ENCODE measurements at places on chromosomes 1 and 21. TPM values are rescaled to one million over a fixed set of nuclear protein-coding genes. Genes with fewer than 3 reads are reported as not detected.

DNA sequence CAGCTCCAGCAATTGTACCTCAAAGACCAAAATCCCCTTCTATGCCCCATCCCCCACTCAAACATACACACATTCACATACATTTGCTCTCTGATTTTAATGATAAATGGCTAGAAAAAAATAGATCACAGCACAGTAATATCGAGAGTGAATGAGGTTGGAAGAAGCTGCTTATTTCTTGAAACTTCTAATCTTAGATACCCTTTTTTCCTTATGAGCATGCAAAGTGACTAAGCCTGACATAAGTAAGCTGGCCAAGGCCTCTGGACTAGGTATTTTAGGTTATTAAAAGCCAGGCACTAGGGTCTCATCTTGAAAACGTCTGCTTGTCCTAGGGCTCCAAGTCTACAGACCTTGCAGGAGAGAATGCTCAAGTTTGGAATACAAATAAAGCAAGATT is 133.6 kb downstream of the TGFBR3 start:
- no peak for ATAC-seq

- peak; percentile 69 for ATAC-seq
Observed at GRCh38 chr1:245336149-245336983, 181.6 kb downstream of the KIF26B start.

DNA sequence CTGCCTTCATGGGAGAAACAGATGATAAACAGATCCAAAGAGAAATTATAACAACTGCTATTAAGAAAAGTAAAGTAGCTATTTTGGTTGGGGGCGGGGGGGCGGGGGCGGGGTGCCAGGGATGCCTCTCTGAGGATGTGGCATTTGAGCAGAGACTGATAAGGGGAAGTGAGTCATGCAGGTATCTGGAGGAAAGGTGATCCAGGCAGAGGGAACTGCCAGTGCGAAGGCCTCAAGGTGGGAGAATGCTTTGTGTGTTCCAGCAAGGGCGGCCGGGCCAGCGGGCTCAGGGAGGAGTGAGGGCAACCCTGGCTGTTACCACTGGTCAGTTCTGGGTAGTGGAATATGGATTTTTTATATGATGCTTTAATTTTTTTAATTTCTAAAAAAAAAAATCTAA is 7.0 kb upstream of the TNFRSF1B start:
- ATAC-seq: no peak

- ATAC-seq: no peak
Observed at GRCh38 chr1:55062801-55063576, 23.6 kb downstream of the PCSK9 start.

SHISA4 gene
- total RNA-seq: 1.2 TPM

Measured in esophagus mucosa (tissue), 1 donor.